ENCODE measurements at places on chromosomes 16 and 17.

DNA sequence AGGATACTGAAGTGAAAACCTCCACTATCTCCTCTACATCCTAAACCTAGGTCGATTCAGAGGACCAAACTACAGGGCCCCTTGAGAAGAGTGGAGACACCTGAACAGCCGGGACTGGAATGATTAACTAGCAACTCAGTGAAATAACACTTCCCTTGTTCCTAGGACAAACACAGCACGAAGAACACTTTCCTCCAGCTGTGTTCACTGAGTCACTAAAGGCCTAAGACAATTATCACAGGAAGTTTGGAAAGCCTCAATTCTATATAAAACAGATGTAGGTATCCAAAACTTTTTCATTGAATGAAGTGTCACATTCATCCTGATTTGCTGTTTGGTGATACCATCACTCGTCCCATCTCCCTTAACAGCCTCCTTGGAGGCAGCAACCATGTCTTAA, 15.5 kb upstream of the CUEDC1 start:
- no peak for DNase-seq

- no peak for DNase-seq
Observed at GRCh38 chr16:85098565-85098964, 13.7 kb downstream of the CIBAR2 start.

GRCh38 chr17:41627316-41628072, 3.1 kb upstream of the KRT17 start:
- no peak for DNase-seq

GRCh38 chr17:73788111-73788510, 143.9 kb upstream of the SDK2 start:
- no peak for DNase-seq

- no peak for DNase-seq
Observed at GRCh38 chr17:720706-721539, 6.3 kb upstream of the VPS53 start.

DNA sequence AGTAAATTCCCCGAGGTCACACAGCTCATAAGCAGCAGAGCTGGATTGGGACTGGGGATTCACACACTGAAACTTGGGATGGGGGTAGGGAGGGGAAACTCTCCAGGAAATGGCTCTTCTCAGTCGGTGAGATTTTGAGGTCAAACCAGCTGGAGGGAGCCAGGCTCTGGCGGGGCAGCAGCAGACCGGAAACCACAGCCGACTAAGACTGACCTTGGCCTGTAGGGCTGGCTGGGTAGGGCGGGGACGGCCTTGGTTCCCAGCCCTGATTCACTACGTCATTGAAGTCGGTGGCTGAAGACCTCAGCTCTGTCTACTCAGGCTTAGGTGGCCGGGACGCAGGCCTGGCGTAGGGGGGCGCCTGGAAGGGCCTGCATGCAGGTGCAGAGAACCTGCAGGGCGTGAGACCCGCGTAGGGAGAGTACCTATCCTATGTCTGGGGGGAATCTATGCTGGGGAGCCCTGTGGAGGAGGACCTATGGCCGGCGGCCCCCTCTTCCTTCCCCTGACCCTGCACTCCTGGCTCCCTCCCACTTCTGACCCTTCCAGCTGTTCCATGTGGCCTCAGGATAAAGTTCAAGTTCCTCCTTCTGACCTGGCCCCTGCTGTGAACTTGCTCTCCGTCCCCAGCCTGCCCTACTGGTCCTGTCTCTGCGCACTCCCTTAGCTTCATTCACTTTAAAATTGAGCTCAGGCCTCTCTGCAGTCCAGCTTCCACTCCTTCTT, 11.9 kb upstream of the SLC4A1 start:
- peak; percentile 65 for DNase-seq

DNA sequence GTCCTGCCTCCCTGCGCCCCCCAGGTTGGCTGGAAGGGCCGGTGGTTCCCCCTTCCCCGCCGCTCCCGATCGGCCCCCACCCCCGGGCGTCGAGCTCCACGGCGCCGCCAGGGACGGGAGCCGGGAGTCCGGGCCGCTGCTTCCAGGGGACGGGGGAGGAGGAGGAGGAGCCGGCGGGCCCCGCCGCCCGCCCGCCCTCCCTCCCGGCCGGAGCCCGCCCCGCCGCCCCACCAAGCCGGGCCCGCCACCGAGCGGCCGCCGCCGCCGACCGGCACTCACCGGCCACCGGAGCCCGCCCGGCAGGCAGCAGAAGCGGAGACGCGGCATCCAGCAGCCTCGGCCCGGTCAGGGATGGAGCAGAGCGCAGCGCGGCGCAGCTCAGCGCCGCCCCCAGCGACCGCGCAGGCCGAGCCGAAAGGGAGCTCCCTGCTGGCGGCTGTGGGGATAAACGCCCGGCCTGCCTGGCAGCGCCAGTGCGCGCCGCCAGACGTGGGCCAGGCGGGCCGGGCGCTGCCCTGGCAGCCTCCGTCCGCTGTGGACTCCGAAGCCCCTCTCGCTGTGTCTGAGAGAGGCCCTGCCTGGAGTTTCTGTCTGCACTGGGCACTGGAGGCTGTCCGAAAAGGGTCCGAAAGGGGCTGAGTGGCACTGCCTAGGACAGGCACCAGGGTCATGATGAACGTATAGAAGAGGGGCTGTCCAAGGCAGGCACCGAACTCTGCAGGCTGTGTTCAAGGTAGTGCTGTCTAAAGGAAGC, at the start of gene MYO18A:
Gene MYO18A (minus strand): TSS at position 365 of the 754 bp plus-strand sequence. CDS start 13,458 bp downstream, outside the sequence.
- peak; percentile 83 for DNase-seq

- no peak for DNase-seq
Observed at GRCh38 chr16:24396350-24397271, 140.5 kb downstream of the CACNG3 start.

DNA sequence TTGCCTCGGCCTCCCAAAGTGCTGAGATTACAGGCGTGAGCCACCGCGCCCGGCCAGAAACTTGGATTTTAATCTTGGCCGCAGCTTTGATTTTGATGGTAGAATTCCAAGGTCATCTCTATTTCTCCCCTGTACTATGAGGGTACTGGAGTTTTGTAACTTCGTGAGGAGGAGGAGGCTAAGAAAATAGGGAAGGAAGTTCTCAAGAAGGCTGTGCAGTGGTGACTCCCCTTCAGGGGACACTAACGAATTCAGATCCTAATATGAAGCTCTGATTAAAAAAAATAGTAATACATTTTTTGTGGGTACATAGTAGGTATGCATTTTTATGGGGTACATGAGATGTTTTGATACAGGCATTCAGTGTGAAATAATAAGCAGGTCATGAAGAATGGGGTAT, 55.9 kb downstream of the LDHD start:
- no peak for DNase-seq

DNA sequence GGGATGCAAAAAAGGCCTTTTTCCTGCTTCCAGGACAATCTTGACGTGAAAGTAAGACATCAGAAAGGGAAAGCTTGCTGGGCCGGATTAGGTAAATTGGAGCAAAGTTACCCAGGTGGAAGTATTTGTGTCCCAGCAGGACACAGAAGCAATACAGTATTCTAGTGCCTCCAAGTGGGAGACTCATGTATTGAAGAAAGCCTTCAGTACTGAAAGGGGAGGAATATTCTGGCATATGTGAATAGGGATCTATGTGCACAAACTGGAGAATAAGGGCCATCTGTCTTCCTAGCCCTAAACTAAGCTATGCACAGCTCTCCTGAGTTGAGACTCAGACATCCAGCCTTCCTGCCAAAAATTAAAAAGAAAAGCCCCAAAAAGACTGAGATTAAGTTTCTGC, 327.3 kb upstream of the CDH8 start:
- DNase-seq = no peak

DNA sequence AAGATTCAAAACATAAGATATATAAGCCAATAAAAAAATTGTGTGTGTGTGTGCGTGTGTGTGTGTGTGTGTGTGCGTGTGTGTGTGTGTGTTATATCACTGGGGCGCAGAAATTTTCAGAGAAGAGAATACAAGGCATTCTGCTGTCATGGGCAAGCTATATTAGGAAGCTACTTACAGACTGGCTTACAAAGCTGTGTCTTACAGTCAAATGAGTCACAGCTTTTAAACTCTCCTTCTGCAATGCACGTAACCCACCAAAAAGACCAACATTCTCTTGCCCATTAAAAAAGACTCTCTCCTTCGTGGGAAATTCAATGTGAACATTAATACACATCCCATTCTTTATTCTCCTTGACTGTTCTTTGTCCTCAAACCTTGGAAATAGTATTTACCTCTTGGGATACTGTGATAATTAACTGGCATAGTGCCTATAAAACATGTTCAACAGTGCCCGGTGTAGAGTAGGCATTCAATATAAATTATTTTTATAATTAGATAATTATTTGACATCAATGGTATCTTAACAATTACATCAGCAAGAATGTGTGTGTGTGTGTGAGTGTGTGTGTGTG, 860.4 kb upstream of the SOX9 start:
- DNase-seq = no peak

DNA sequence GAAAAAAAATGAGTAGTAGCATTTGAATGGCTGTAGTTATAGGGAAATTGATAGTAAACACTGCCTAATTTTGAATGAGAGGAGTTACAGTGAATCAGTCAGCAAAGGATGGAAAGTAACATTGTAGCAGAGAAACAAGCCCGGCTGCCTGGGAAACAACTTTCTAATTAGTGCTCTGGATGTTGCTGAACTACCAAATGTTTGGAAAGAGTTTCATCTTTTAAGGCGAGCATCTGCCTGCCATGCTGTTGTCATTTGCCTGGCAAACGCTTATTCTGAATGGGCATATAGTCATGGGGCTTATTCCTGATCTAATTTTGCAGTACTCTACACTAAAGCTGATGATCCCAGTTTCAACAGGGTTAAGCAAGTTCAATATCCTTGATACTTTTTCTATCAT, 138.6 kb downstream of the CDH11 start:
- no peak for DNase-seq

DNA sequence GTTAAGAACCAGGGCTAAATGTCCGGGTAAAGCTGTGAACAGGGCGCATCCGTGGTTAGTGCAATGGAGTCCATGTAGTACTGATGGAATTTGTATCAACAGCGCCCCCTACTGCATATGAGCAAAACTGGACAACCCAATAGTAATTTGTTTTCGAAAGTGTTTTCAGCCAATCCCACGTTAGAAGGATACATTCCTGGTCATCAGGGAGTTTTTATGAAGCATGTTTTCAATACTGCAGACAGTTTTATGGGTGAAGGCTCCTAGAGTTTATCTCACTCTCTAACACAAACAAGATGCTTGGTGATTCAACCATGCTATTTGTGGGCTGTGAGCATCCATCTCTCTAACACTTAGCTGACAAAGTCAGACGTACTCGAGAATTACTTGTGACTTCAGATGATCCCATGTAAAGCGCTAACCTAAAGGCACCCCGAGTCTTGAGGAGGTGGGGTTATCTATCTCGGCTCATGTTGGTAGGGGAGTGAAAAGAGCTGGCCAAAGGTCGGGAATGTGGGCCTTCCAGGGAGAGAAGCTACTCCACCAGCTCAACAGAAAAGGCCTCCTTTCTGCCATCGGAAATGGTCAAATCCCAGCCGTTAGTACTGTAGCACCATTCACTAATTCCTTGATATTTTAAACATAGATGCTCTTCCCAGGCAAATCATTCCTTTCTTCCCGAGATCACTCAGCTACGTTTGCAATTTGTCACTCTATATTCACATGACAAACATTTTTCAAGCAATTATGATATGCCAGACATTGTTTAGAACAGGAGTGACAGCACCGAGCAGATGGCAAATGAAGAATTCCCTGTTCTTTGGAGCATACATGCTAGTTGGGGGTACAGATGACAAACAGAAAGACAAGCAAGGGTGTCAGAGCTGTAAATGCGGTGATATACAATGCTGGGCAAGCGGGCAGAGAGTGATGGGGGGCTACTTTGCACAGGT, 46.9 kb upstream of the HNF1B start:
- peak; percentile 68 for DNase-seq

DNA sequence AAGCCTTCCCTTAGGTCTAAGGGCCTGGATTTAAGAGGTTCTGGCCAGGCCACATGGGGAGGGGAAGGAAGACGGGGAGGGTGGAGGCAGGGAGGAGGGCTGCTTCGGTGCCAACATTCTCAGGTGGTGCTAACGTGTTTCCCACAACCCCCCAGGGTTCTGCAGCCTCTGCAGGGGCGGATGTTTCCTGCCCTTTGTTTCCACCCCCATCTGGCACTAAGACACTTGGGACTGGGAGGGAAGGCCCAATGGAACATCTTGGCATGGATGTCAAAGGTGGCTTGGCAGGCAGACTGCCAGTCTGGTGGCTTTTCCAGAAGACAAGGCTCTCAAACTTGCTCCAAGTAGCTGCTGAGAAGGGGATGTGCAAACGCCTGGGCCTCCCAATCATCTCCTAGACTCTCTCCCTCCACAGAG, 12.7 kb downstream of the HIC1 start:
- DNase-seq = peak; percentile 41

GRCh38 chr16:1919327-1919998, 1.2 kb upstream of the HS3ST6 start:
- peak; percentile 60 for DNase-seq

DNA sequence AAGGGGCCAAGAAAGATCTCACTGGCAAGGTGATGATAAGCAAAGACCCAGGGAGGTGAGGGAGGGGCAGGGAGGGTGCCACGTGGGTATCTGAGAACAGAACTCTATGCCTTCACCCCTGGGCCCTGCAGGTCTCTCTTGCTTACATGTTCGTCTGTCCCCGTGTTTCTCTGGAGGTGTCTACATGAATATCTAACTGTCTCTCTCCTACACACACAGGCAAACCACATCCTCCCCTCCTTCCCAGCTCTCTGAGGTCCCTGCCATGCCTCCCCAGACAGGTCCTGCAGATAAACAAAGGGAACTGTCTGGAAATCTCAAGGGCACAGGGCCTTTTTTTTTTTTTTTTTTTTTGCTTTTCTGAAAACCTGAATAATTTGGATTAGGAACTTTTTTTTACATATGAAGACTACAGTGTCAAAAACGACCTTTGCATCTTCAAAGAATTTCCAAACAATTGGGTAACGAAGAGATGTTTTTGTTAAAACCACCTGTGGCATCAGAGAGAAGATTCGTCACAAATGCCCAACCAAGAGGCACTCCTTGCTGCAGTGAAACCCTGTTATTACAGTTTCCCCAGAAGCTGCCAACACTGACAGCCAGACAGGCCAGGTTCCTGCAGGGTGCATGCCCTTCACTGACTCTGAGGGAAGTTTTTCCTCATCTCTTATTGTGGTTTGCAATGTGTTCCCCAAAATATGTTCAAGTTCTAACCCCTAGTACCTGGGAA, 17.8 kb downstream of the PLLP start:
- DNase-seq = no peak

GRCh38 chr17:55822028-55822427, 71.2 kb downstream of the PCTP start:
- no peak for DNase-seq

GRCh38 chr17:4565209-4566141, 5.1 kb upstream of the GGT6 start:
- peak; percentile 84 for DNase-seq

DNA sequence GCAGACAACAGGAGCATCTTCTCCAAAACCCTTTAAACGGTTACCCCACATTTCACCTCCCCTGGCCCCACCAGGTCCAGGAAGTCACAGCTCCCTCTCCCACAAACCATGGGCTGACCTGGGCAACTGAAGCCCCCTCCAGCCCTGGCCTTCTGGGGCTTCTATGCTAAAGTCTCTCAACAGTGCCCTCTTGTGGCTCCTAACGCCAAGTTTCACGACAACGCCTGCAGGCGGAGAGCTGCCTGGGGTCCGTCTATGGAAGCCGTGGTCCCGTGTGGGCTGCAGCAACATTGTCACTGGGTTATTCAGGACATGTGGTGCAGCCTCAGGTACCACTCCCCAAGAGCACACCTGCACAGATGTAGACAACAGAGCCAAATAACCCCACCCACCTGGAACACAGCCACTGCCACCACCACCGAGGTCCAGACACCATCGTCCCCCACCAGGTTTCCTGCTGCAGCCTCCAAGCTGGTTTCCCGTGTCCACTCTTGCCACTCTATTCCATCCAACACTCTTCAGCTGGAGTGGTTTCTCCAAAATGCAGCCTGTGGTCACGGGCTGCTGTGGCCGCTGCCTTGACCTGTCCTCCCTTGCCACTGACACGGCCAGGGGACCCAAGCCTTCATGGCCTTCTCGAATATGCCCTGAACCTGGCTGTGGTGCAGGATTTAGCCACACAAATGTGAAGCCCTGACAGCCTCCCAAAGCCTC, 19.1 kb downstream of the C16orf95 start:
- peak; percentile 74 for DNase-seq
